Activated T-cell treated with anti-CD3 and anti-CD28 coated beads, Interleukin-2, amount 50 U/mL, for 24 hours (primary cell): ENCODE measurements at places on chromosomes 1 and 21.

DNA sequence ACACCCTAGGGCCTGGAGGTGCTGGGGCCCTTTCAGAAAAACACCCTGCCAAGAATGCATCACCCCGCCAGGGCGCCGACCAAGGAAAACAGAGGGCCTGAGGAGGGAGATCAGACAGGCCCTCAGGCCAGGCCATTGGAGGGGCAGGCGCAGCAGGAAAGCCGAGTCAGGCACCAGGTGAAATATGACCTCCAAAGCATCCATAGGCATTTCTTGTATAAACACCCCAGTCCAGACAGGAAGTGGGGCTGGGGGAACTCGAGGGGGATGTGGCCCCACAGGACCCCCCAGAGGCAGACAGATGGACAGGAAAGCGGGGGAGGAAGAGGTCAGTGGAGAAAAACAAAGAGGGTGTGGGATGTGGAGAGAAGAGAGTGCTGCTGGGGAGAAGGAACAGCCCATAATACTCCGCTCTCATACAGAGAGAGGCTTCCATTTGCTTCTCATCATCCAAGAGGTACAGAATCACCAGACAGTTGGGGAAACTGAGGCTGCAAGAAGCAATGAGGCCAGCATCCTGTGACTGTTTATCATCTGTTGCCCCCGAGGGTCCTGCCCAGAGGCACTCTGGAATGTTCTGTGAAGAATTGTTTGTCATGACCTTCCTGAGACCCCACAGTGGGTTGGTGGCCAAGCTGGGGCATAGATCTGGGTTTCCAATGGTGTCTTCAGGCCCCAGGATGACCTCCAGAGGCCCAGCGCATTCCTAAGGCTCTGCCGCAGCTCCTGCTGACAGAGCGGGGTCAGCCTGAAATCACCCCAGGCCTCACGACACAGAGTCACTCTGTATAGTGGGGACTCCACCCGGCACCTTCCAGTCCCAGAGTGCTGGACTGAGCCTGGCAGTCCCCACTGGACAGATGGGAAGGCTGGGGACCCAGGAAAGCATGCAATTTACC is 18.0 kb downstream of the TRIM62 start:
- no peak overlapping the region for H3K27ac ChIP-seq
- H3K27me3 ChIP-seq = no peaks in the 10 kb centered on the region
- peaks cover 41% of the 10 kb centered on the region for H3K36me3 ChIP-seq
- no peak for DNase-seq
- H3K4me1 ChIP-seq = no peaks in the 10 kb centered on the region

DNA sequence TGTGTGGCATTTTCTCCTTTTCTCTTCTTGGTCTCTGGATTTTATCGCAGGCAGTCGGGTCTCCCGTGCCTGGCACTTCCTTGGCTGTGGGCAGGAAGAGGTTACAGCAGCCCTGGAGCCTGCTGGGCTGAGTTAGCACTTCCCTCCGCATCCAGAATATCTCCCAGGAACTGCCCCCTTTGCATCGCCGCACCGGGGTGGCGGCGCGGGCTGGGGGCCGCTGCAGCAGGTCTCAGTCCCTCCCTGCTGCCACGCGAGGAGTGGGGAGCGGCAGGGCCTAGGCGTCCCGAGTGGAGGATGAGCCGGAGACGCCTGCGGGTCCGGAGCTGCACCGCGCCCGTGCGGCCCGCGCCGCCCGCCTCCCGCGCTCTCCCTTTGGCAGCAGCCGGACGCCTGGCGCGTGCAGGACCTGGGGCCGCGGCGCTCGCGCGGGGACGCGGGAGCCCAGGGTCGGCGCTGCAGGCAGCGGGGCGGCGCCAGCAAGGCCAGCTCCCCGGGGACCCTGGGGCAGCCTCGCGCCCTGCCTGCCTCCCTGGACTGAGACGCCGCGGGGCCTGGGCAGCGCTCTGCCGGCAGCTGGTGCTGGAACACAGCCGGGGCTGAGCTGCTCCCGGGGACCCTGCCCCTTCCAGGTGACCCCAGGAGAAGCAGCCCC is 192.8 kb downstream of the PRDM2 start:
- H3K4me1 ChIP-seq = peaks cover 8% of the 10 kb centered on the region
- no peak for DNase-seq
- no peak overlapping the region for H3K27ac ChIP-seq
- no peak overlapping the region for H3K4me3 ChIP-seq
- no peaks in the 10 kb centered on the region for H3K36me3 ChIP-seq

GRCh38 chr1:91523482-91523881 is 22.8 kb downstream of the CDC7 start:
- DNase-seq = peak; percentile 49
- H3K27ac ChIP-seq = peak overlapping the region; percentile 74
- no peaks in the 10 kb centered on the region for H3K27me3 ChIP-seq
- peaks cover 34% of the 10 kb centered on the region for H3K4me1 ChIP-seq

DNA sequence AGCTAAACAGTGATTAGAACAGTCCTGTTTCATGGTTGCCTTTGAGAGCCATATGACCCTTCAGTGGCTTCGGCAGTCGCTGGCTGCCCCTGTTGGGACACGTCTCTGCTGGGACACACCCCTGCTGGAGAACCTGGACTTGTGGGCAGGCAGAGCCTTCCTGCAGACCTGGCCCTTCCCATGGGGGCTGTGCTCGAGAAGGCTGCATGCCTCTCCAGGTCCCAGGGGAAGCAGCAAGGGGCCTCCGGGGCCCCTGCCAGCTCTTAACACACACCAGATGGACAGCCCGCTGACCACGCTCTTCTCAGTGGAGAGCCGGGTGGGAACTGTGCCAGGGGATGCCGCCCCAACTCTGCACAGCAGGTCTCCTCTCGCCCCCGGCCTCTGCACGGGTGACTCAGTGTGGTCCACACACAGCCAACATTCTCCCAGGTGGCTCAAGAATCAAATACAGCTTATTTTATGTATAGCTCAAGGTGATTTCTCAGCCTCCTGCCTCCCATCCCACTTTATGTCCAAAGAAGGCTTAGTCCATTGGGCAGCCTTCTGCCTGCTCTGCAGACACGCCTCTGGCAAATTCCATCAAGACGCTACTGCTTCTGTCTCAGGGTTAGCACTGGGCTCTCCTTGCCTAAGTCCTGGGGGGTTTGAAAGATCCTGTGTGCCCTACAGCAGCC is 450.8 kb downstream of the KIF26B start:
- no peak for DNase-seq
- no peaks in the 10 kb centered on the region for H3K4me1 ChIP-seq
- no peak overlapping the region for H3K4me3 ChIP-seq
- H3K27me3 ChIP-seq = peaks cover 2% of the 10 kb centered on the region

DNA sequence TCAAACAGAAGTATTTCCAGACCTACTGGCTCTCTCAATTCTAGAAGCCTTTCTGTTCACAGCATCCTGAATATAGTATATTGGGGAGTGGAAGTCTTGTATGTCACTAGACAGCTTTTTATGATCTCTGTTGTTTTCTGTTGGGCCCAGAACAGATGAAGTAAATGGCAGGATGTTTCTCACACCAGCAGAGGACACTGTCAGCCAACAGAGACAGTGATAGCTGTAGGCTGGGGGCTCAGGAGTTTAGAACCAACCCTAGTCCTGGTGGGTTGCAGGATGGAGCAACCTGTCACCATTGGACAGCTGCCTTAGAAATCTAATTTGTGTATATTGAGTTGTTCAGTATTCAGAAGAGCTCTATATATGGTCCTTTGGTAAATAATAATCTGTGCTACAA is 16.9 kb downstream of the AGO1 start:
- no peaks in the 10 kb centered on the region for H3K4me1 ChIP-seq
- DNase-seq = no peak
- H3K27me3 ChIP-seq = no peaks in the 10 kb centered on the region
- H3K36me3 ChIP-seq = peaks cover 88% of the 10 kb centered on the region
- H3K27ac ChIP-seq = no peak overlapping the region

DNA sequence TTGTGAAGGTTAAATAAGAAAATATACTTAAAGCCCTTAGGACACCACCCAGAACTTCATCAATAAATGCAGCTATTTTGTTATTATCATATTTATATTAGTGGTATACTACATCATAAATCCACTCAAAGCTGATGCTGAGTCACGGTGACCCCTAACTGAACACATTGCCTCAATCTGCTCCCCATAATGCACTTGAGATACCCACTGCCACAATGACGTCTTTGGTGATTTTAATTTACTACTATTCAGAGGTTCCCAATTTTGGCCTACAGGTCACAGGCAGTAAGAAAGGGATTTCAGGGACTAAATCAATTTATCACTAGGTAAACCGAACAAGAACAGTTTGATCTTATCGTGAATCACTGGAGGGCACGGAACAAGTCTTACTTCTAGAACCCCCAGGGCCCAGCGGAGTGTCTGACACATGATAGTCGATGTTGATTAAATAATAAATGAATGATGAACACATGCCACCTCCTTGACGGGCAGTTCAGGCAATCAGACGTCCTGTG is 493 bp upstream of the CHD1L start:
- peak overlapping the region; percentile 94 for H3K4me3 ChIP-seq
- H3K36me3 ChIP-seq = peaks cover 23% of the 10 kb centered on the region
- peak overlapping the region; percentile 86 for H3K27ac ChIP-seq
- H3K27me3 ChIP-seq = no peaks in the 10 kb centered on the region
- DNase-seq = no peak

GRCh38 chr1:47940326-47940725 is 56.9 kb downstream of the TRABD2B start:
- no peak overlapping the region for H3K27ac ChIP-seq
- no peaks in the 10 kb centered on the region for H3K4me1 ChIP-seq
- H3K27me3 ChIP-seq = peaks cover 16% of the 10 kb centered on the region
- no peaks in the 10 kb centered on the region for H3K36me3 ChIP-seq
- no peak overlapping the region for H3K4me3 ChIP-seq

- no peak overlapping the region for H3K27ac ChIP-seq
- H3K4me3 ChIP-seq = no peak overlapping the region
- no peaks in the 10 kb centered on the region for H3K36me3 ChIP-seq
- H3K27me3 ChIP-seq = no peaks in the 10 kb centered on the region
These were observed 63.0 kb upstream of the PPM1J start for GRCh38 chr1:112778137-112778536.

- no peaks in the 10 kb centered on the region for H3K36me3 ChIP-seq
- H3K27ac ChIP-seq = no peak overlapping the region
- H3K4me3 ChIP-seq = no peak overlapping the region
- DNase-seq = no peak
These were observed 13.2 kb upstream of the ZP4 start for GRCh38 chr1:237903961-237904360.

DNA sequence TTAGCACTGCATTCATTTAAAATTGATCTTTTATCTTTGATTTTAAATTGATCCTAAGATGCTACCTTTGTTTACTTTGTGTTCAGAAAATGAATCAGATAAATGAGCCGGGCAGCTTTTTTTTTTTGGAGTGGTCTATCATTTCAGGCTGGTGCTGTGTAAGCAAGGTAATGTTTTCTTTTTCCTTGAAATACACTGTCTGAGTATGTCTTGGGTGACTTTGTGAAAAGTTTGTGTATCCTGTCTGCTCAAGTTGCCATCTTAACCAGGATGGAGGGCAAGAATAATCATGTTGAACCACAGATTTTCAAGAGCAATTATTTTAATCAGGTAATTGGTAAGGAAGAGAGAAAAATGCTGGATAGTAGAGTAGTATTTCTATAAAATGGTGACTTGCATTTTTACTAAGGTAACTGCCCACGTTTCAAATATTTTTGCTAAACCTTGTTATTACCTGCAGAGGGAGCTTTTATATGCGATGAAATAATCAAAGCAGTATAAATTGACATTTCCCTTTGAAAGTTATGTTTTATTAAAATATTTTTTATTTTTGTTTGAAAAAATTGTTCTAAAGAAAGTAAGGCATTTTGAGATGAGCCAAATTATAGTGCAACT is 11.1 kb downstream of the ADGRL2 start:
- H3K36me3 ChIP-seq = no peaks in the 10 kb centered on the region
- H3K4me3 ChIP-seq = no peak overlapping the region
- no peak overlapping the region for H3K27ac ChIP-seq
- DNase-seq = no peak
- H3K27me3 ChIP-seq = peaks cover 4% of the 10 kb centered on the region

- DNase-seq = no peak
- no peak overlapping the region for H3K4me3 ChIP-seq
- no peak overlapping the region for H3K27ac ChIP-seq
- H3K36me3 ChIP-seq = no peaks in the 10 kb centered on the region
- no peaks in the 10 kb centered on the region for H3K27me3 ChIP-seq
These were observed 135.6 kb downstream of the ST6GALNAC3 start for GRCh38 chr1:76210160-76210559.

DNA sequence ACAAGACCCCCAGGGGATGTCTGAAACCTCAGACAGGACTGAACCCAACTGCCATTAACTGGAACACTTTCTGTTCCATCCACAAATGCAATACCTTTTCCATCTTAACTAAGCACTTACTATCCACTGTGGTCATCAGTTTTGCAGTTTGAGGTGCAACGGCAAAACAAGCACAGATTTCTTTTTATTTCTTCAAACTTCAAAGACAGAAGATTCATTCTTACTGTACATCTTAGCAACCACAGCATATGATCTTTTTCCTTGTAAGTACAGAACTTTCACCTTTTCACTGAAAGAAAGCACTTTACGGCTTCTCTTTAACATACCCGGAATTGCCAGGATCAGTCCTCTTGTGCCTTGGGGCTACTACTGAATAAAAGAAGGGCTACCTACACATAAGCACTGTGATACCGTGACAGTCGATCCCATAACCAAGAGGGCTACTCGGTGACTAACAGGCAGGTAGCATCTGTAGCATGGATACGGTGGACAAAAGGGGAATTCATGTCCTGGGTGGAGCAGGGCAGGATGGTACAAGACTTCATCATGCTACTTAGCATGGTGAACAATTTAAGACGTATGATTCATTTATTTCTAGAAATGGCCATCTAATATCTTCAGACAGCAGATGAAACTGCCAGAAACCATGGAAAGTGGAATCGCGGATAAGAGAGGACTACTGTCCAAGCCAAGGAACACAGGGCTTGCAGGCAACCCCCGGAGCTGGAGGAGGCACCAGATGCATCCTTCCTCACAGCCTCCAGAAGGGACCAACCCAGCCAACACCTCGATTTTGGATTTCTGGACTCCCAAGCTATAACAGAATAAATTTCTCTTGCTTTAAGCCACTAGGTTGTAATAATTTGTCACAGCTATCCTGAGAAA is 18.4 kb downstream of the ERG start:
- no peak for DNase-seq
- no peaks in the 10 kb centered on the region for H3K36me3 ChIP-seq
- peaks cover 72% of the 10 kb centered on the region for H3K27me3 ChIP-seq
- no peak overlapping the region for H3K4me3 ChIP-seq
- no peak overlapping the region for H3K27ac ChIP-seq
- peaks cover 5% of the 10 kb centered on the region for H3K4me1 ChIP-seq

DNA sequence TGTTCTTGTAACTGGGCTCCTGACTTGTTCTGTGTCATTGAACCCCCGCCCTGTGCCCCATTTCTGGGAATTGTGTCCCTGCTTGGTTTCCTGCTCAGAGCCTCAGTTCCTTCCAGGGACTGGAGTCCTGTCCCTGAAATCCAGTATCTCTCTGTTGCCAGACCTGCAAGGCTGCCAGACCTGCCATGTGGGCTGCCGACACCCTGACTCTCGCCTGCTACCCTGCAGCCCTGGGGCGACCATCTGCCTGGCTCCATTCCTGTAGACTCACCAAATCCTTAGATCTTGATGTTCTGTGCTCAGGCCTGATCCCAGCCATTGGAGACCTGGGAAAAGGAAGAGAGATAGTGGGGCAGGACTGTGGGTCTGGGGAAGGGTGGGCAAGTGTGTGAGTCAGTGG is 383.3 kb upstream of the PROX1 start:
- no peaks in the 10 kb centered on the region for H3K36me3 ChIP-seq
- H3K4me3 ChIP-seq = no peak overlapping the region
- H3K4me1 ChIP-seq = no peaks in the 10 kb centered on the region
- peaks cover 10% of the 10 kb centered on the region for H3K27me3 ChIP-seq
- no peak overlapping the region for H3K27ac ChIP-seq

- H3K27ac ChIP-seq = no peak overlapping the region
- peaks cover 27% of the 10 kb centered on the region for H3K4me1 ChIP-seq
- H3K27me3 ChIP-seq = no peaks in the 10 kb centered on the region
- peaks cover 81% of the 10 kb centered on the region for H3K36me3 ChIP-seq
These were observed 23.4 kb upstream of the EVA1B start for GRCh38 chr1:36346741-36347370.
